T-cell (primary cell): ENCODE measurements at places on chromosomes 13 and 19. TPM values are rescaled to one million over a fixed set of nuclear protein-coding genes. Genes with fewer than 3 reads are reported as not detected.

GRCh38 chr13:108425056-108425455 is 155.5 kb downstream of the TNFSF13B start:
- no peak overlapping the region for H3K4me3 ChIP-seq
- no peak overlapping the region for H3K27ac ChIP-seq
- H3K4me1 ChIP-seq, result no peaks in the 10 kb centered on the region
- H3K36me3 ChIP-seq, result no peaks in the 10 kb centered on the region
- no peak for DNase-seq
- H3K27me3 ChIP-seq, result no peaks in the 10 kb centered on the region

GRCh38 chr13:79727086-79727485 is 246.1 kb downstream of the NDFIP2 start:
- no peak overlapping the region for H3K27ac ChIP-seq
- H3K36me3 ChIP-seq, result no peaks in the 10 kb centered on the region
- H3K4me3 ChIP-seq, result no peak overlapping the region
- H3K4me1 ChIP-seq, result no peaks in the 10 kb centered on the region

Gene PODNL1
- not detected for total RNA-seq

Gene ZNF304
- total RNA-seq, result 8.1 TPM

Gene DZIP1
- total RNA-seq, result 0.12 TPM

- no peak overlapping the region for H3K4me3 ChIP-seq
- no peak overlapping the region for H3K27ac ChIP-seq
- no peaks in the 10 kb centered on the region for H3K27me3 ChIP-seq
- H3K36me3 ChIP-seq, result no peaks in the 10 kb centered on the region
- H3K4me1 ChIP-seq, result no peaks in the 10 kb centered on the region
Measured at GRCh38 chr13:53788286-53788685, 759.7 kb downstream of the OLFM4 start.

GRCh38 chr13:21884299-21884909 is 213.5 kb downstream of the FGF9 start:
- no peak for DNase-seq
- H3K4me3 ChIP-seq, result no peak overlapping the region
- no peak overlapping the region for H3K27ac ChIP-seq
- H3K27me3 ChIP-seq, result no peaks in the 10 kb centered on the region

- H3K4me3 ChIP-seq, result peak overlapping the region; percentile 62
- H3K36me3 ChIP-seq, result peaks cover 3% of the 10 kb centered on the region
- H3K27ac ChIP-seq, result no peak overlapping the region
Measured at GRCh38 chr19:5292822-5293611, 47.6 kb downstream of the PTPRS start.

Gene PRTN3
- not detected for total RNA-seq

Gene RB1
- 24.0 TPM for total RNA-seq

GRCh38 chr19:35911173-35911572 is 3.1 kb upstream of the TYROBP start:
- peaks cover 7% of the 10 kb centered on the region for H3K4me1 ChIP-seq
- no peaks in the 10 kb centered on the region for H3K27me3 ChIP-seq
- no peak overlapping the region for H3K27ac ChIP-seq
- H3K4me3 ChIP-seq, result no peak overlapping the region
- no peaks in the 10 kb centered on the region for H3K36me3 ChIP-seq

Gene ZNF260
- 8.4 TPM for total RNA-seq

Gene FUT3
- 0.50 TPM for total RNA-seq

DNA sequence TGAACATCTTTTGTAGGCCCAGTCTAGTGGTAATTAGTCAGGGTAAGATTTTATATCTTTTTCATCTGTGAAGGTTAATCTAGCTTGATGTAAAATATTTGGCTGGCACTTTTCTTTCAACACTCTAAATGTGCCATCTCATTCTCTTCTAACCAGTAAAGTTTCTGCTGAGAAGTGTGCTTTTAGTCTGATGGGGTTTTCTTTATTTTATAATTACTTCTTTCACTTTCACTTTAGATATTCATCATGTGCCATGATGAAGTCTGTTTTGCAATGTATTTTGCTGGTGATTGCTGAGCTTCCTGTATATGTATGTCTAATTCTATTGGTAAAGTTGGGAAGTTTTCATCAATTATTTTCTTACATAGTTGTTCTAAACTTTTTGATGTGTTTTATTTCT is 31.9 kb downstream of the ZNF726 start:
- H3K27ac ChIP-seq, result no peak overlapping the region
- DNase-seq, result no peak
- no peak overlapping the region for H3K4me3 ChIP-seq
- H3K4me1 ChIP-seq, result no peaks in the 10 kb centered on the region

- no peak overlapping the region for H3K27ac ChIP-seq
- H3K4me3 ChIP-seq, result no peak overlapping the region
- H3K36me3 ChIP-seq, result no peaks in the 10 kb centered on the region
- no peak for DNase-seq
- H3K27me3 ChIP-seq, result no peaks in the 10 kb centered on the region
- H3K4me1 ChIP-seq, result no peaks in the 10 kb centered on the region
Measured at GRCh38 chr19:246551-246950, 44.7 kb downstream of the PLPP2 start.

DNA sequence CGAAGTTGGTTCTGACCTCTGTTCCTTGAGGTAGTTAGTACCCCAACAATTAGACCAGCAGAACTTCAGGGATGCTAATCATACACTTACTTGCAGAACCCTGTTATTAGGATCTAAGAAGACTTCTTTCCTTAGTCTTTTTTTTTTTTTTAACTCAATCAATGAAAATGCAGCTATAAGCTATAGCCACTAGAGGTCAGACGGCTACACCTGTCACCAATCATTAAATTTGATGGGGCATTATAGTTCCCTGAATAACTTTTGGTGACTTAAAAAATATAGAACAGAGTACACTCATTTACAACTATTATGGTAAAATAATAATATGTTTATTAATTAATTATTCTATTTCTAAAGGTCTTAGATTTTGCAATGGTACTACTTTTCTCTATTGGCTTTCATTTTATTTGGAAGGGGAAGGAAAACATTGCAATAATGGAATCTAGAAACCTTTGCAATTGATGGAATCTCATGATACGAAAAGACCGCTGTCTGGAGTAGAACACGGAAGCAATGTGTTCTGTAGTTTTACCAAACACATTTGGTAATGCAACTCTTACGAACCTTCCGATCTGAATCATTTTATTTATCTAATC is 483.2 kb downstream of the DIAPH3 start:
- DNase-seq, result no peak
- H3K27ac ChIP-seq, result no peak overlapping the region
- H3K27me3 ChIP-seq, result no peaks in the 10 kb centered on the region
- H3K36me3 ChIP-seq, result no peaks in the 10 kb centered on the region
- no peaks in the 10 kb centered on the region for H3K4me1 ChIP-seq
- H3K4me3 ChIP-seq, result no peak overlapping the region

GRCh38 chr19:39352381-39353255 is 10.4 kb downstream of the SAMD4B start:
- no peak overlapping the region for H3K4me3 ChIP-seq
- H3K36me3 ChIP-seq, result peaks cover 62% of the 10 kb centered on the region
- no peak overlapping the region for H3K27ac ChIP-seq
- no peak for DNase-seq
- no peaks in the 10 kb centered on the region for H3K27me3 ChIP-seq

Gene DNAJC15
- total RNA-seq, result 9.9 TPM

GRCh38 chr19:18292810-18293641 is 11.6 kb upstream of the JUND start:
- no peaks in the 10 kb centered on the region for H3K27me3 ChIP-seq
- H3K4me3 ChIP-seq, result peak overlapping the region; percentile 94
- no peak for DNase-seq
- H3K36me3 ChIP-seq, result no peaks in the 10 kb centered on the region

DNA sequence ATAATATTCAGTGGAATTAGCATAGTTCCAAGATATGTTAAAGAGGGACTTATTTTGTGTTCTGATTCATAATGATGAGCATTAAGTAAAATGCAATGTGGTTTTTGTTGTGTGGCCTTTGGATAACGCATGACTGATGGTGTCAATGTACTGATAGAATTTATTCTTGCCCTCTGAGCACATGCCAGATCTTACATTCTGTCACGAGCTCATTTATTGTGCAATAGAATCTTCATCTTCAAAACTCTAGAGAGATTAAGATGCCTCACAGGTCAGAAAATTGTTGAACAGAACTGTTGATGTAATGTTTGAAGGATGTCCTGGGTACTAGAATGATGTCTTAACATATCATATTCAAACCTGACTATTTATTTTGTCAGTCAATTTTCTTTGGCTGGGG is 148.0 kb upstream of the HTR2A start:
- no peaks in the 10 kb centered on the region for H3K4me1 ChIP-seq
- no peaks in the 10 kb centered on the region for H3K36me3 ChIP-seq
- no peak overlapping the region for H3K4me3 ChIP-seq
- no peak for DNase-seq
- no peaks in the 10 kb centered on the region for H3K27me3 ChIP-seq

GRCh38 chr13:93496985-93497673 is 270.5 kb downstream of the GPC6 start:
- no peak overlapping the region for H3K4me3 ChIP-seq
- H3K27me3 ChIP-seq, result no peaks in the 10 kb centered on the region
- no peaks in the 10 kb centered on the region for H3K4me1 ChIP-seq
- no peak for DNase-seq
- no peak overlapping the region for H3K27ac ChIP-seq

GRCh38 chr19:34172661-34173192 is 423 bp downstream of the LSM14A start:
- peaks cover 36% of the 10 kb centered on the region for H3K4me1 ChIP-seq
- peak overlapping the region; percentile 74 for H3K4me3 ChIP-seq
- no peak for DNase-seq
- H3K36me3 ChIP-seq, result peaks cover 4% of the 10 kb centered on the region
- H3K27ac ChIP-seq, result peak overlapping the region; percentile 88

DNA sequence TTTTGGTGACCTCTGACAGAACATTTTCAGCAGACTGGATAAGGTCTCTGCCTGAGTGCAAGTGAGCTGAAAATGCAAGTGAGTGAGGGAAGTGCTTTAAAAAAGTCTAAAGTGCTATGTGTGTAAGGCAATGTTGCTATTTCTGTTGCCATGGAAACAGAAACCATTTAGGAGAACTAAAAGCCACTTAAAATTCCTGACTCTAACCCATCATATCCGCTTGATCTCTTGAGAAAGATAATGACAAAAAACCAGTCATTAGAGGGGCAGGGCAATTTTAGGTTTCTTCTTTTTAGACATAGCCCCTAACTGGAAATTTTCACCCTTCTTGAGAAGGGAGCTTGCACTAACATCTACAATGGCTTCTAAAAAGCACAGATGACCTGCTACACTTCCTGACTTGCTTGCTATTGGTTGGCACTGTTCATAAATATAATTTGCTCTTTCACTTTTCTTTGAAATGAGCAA is at the start of gene CYSLTR2:
CYSLTR2 (plus strand) TSS at position 458 of the 468 bp plus-strand sequence. CDS start 52,889 bp downstream, outside the sequence.
- peaks cover 13% of the 10 kb centered on the region for H3K4me1 ChIP-seq
- H3K27ac ChIP-seq, result peak within 1 kb of the TSS; percentile 94
- peak; percentile 20 for DNase-seq
- H3K4me3 ChIP-seq, result peak within 1 kb of the TSS; percentile 46
- no peaks in the 10 kb centered on the region for H3K27me3 ChIP-seq

DNA sequence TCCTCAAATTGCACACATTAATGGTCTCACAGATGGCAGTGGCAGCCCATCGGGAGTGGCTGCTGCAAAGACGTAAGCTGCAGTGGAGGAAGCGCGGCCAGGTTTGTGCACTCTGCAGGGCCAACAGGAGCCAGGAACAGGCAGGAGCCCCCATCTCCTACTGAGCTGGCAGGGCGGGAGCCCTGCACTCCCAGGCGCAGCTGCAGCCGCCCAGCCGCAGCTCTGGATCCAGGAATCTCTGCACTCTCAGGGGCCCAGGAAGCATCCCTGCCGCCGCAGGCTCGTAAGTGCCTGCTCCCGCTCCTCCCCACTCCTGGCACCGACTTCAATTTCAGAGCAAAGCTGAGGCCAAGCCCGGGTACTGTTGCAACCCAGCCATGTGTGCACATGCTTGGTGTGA is 37.5 kb downstream of the ANKRD27 start:
- H3K36me3 ChIP-seq, result peaks cover 51% of the 10 kb centered on the region
- H3K4me3 ChIP-seq, result no peak overlapping the region
- no peak for DNase-seq
- no peaks in the 10 kb centered on the region for H3K27me3 ChIP-seq

Gene ICAM1
- total RNA-seq, result 11.0 TPM

Gene SLITRK6
- not detected for total RNA-seq

DNA sequence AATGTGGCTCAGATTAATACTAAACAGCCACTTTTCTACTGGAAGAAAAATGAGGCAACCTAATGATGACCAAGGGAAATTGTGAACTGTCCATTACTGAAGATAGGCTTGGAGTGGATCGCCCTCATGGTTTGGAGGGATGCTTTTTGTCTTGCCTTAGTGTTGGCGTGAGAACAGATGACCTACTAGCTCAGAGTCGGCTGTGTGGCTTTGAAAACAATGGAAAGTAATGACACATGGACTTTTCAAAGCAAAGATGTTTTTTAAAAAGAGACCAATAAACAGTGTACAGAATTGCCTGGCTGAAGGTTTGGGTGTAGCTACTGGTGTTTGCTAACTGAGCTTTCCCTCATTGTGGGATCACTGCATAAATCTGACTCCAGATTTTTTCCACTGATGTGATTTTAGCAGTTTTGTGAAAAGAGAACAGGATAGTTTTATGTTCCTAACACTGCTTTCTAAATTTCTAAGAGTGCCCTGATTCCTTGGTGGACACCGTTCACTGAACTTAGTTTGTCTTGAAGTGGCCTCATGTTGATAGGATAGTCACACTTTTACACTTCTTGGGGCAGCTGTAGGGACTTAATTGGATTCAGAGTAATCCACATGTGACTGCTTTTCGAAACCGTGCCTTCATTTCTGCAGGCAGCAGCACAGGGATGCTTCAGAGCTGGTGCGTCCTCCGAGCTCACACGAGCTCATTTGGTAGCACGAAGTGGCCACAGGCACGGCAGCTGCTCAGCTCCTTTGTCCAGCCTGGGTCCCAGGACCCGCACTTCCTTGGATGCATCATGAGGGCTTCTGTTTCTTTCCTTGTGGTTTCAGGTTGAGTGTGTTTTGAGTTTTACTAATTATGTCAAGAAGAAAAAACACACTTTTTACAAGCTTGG is 4.3 kb downstream of the CEBPG start:
- no peaks in the 10 kb centered on the region for H3K27me3 ChIP-seq
- DNase-seq, result no peak
- H3K4me1 ChIP-seq, result peaks cover 6% of the 10 kb centered on the region

DNA sequence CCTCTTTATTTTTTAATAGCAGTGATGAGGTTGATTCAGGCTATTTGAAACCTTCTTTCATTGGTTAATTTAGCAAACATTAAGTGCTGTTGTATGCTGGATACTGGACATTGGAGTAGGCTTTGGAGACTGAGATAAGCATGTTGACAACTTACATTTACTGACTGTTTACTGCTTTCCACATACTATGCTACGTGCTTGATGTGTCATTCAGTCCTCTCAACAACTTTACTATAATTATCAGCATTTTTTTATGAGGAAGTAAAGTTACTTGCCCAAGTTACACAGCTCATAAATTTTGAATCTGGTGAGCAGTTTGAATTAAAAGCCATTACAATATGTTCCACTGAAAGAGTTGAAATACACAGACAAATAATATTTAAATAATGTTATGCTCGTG is 83.8 kb downstream of the GJA3 start:
- no peaks in the 10 kb centered on the region for H3K4me1 ChIP-seq
- peaks cover 21% of the 10 kb centered on the region for H3K36me3 ChIP-seq
- no peaks in the 10 kb centered on the region for H3K27me3 ChIP-seq
- H3K4me3 ChIP-seq, result no peak overlapping the region
- no peak overlapping the region for H3K27ac ChIP-seq

Gene PLPPR2
- total RNA-seq, result 16.2 TPM

Gene DNAAF3
- not detected for total RNA-seq

GRCh38 chr19:4624733-4625362 is 14.5 kb upstream of the TNFAIP8L1 start:
- no peaks in the 10 kb centered on the region for H3K36me3 ChIP-seq
- H3K27me3 ChIP-seq, result peaks cover 50% of the 10 kb centered on the region
- no peak overlapping the region for H3K27ac ChIP-seq
- DNase-seq, result no peak
- H3K4me1 ChIP-seq, result no peaks in the 10 kb centered on the region

Gene TEX26
- not detected for total RNA-seq
